H54 (cell line): ENCODE measurements at places on chromosomes 3 and 15.

DNA sequence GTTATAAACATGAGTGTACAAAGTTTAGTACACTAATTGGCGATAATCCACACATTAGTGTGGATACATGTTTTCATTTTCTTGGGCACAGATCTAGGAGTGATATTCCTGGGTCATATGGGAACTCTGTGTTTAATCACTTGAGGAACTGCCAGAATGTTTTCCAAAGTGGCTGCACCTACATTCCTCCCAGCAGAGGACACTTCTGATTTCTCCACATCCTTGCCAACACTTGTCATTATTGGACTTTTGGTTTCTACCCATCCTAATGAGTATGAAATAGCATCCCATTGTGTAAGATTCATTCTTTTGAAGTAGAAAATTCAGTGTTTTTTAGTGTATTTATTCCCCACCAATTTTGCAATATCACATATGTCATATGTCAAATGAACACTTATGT is 53.6 kb downstream of the CFAP92 start:
- no peak for DNase-seq

DNA sequence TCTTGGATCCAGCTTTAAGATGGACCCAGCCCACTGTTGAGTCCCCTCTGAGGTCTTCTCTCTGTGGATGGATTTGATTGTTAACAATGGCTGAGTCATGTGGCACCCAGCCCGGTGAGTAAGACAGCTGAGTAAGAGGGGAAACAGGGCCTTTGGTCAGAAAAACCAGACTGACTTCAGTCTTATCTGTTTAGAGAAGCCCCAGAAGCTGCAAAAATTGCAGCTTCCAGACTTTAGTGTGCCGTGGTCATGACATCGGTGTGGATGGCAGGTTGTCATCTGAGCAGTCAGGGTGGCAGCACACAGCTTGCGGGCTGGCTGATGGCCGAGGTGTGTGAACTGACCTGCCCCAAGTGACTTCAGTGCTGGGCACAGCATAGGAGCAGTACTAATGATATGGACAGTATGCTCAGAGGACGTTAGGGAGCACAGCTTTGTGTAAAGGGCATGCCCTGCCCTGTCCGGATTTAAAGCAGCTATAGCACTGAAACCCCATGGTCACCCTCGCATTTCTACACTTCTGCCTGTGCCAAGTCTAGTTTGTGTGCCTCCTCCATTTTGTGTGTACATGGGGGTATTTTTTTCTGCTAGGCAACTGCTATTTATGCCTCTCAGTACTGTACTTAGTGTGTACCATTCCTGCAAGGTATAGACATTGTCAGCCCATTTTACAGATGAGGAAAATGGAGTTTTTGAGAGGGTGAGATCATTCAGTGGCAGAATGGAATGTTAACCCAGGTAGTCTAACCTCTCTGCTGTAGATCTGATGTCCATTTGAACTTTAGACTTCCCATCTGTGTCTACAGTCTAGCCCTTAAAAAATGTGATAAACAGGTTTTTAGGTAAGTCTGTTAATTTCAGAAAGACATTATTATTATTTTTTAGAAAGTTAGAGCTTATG is 44.4 kb downstream of the FLNB start:
- no peak for DNase-seq

- DNase-seq: no peak
Observed at GRCh38 chr3:13770170-13771169, 109.4 kb downstream of the WNT7A start.

DNA sequence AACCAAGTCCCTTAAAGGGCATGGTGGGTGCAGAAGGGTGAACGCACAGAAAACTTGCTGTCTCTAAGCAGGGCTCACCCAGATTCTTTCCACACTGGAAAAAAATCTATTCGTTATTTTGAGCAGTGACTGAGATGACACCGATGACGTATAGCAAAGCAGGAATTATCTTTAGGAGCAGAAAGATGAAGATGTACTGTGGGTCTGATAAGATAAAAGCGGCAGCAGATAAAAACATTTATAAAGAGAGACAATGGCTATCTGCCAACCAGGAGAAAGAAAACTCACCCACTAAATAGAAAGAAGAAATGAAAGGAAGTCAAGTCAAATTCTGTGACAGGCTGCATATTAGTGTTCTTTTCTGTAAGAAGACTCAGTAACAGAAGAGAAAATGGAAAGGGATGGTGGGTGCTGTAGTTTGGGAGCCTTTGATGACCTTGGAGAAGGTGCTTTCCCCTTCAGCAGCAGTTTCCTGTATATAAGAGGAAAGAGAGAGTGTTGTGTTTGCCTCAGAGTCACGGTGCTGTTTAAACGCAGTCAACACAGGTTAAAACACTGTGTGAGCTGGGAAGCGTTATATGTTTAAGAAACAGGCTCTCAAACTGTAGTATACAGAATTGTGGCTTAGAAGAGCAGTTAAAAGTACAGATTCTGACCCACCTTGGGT is 111.6 kb downstream of the AQP9 start:
- no peak for DNase-seq

- DNase-seq: no peak
Observed at GRCh38 chr3:13115576-13115910, 42.3 kb upstream of the IQSEC1 start.

- no peak for DNase-seq
Observed at GRCh38 chr15:68589783-68590710, 11.3 kb downstream of the CORO2B start.

GRCh38 chr3:178419071-178419470 is 117.2 kb upstream of the KCNMB2 start:
- no peak for DNase-seq

DNA sequence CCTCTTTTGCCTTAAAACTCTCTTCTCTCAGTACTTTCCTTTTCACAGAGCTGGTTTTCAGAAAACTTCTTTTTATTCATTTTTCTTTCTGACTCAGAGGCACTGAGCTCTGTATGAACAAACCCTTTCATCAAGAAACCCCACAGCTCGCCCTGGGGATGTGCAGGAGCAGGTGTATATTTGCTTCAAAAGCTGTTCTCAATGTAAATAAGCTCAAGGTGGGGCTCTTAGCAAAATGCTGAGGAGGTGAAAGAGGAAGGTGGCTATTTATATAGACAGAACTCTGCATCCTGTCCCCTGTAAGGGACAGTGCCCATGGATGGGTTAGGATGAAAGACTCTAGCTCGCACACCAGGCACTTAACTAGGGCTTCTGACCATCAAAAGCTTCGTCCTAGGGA is 302.0 kb downstream of the WDR72 start:
- DNase-seq: no peak

GRCh38 chr3:4067893-4068292 is 235.3 kb upstream of the SETMAR start:
- DNase-seq: no peak

GRCh38 chr15:84681831-84682230 is 23.8 kb upstream of the NMB start:
- DNase-seq: no peak

GRCh38 chr15:70077188-70078147 is 20.2 kb downstream of the TLE3 start:
- no peak for DNase-seq

GRCh38 chr3:9254764-9255163 is 5.3 kb upstream of the SRGAP3 start:
- no peak for DNase-seq

- DNase-seq: no peak
Observed at GRCh38 chr3:128068156-128068620, 16.0 kb downstream of the SEC61A1 start.

GRCh38 chr3:126380011-126380768 is 14.5 kb upstream of the CFAP100 start:
- DNase-seq: no peak

DNA sequence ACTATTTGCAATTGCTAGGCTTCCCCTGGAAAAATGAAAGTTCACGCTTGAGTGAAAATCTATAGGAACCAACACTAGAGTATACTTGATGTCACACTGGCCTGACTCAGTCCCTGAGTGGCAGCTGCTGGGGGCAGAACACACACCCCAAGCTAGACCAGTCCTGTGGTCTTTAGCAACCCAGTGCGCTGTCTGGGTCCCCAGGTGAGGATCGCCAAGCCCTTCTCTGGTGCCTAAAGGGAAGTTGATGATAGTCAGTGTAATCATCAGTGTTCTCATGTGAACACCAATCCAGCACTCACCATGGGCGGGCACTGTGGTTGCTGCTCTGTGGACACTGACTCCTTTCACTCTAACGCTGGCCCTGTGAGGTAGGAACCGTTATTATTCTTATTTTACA is 11.2 kb downstream of the ALDH1A3 start:
- DNase-seq: no peak

- DNase-seq: no peak
Observed at GRCh38 chr3:5739949-5740348, 552.4 kb downstream of the EDEM1 start.

DNA sequence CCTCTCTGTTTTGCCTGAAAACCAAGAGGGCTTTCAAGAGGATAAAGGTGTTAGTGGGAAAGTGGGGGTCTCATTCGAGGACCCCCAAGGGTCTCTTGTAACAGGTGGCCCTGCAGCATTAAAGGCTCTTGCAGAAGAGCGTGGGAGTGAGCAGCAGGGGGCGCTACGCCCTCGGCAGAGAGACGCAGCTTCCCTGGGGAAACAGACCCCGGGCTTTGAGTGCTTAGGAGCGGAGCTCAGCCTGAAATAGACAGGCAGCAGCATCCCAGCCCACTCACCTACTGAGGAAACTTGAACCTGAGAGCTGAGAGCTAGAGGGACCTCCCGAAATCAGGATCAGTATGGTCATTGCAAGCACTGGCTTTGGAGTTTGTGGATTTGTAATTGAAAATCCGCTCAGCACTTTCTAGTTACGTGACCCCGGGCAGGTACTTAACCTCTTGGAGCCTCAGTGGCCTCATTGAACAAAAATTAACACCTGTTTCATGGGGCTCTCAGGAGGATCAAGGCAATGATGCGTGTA is 25.7 kb downstream of the RPLP1 start:
- no peak for DNase-seq

- DNase-seq: no peak
Observed at GRCh38 chr15:56411122-56411749, 46.0 kb downstream of the TEX9 start.

DNA sequence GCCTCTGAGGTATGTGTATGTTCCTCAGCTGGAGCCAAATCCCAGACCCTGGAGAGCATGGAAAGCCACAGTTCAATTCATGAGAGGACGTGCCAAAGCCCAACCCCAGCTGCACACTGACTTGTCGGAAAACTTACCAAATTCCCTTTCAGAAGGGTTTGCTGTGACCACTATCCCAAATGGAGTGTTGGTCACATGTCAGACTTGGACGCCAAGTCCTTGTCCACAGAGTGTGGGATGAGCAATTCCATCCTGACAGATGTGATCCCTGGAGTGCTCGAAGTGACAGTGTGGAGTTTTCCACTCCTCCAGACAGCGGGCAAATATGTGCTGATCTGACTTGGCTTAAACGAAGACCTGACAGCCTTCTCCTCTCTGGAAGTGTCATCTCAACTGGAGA is 71.2 kb downstream of the RORA start:
- DNase-seq: no peak

- no peak for DNase-seq
Observed at GRCh38 chr15:89556413-89557262, 18.6 kb upstream of the TICRR start.

GRCh38 chr3:5251196-5251583 is 63.7 kb downstream of the EDEM1 start:
- no peak for DNase-seq

GRCh38 chr3:114572364-114573062 is 278.7 kb downstream of the TIGIT start:
- no peak for DNase-seq

- no peak for DNase-seq
Observed at GRCh38 chr3:135860761-135861160, 104.8 kb upstream of the PPP2R3A start.

DNA sequence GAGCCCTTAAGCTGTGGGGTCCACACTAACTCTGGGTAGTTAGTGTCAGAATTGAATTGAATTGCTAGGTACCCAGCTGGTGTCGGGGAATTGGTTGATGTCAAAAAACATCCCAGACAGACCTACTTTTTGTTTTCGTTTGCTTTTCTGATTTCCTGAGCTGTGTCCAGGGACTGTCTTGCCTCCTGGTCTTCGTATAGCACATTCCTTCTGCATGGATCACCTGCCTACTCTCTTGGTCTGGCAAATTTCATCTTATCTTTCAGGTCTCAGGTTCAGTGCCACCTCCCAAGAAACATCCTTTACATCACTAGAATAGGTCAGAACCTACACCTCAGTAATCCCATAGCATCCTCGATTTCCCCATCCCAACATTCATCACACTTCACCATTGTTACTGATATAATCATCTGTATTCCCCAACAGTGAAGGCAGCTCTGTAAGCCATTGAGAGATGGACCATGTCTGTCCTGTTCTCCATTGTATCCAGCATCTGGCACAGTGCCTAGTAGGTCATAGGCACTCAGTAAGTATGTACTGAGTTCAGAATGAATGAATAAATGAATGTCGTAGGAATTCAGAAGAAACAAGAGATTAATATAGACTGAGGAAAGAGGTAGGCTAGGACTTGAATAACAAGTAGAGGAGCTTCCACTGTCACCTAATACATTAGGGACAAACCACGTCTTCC is 81.2 kb downstream of the ANP32A start:
- DNase-seq: no peak

GRCh38 chr3:16190704-16191103 is 16.2 kb downstream of the GALNT15 start:
- no peak for DNase-seq

- no peak for DNase-seq
Observed at GRCh38 chr3:53181024-53181371, 20.0 kb downstream of the PRKCD start.

GRCh38 chr3:31188112-31188511 is 293.7 kb upstream of the GADL1 start:
- no peak for DNase-seq

DNA sequence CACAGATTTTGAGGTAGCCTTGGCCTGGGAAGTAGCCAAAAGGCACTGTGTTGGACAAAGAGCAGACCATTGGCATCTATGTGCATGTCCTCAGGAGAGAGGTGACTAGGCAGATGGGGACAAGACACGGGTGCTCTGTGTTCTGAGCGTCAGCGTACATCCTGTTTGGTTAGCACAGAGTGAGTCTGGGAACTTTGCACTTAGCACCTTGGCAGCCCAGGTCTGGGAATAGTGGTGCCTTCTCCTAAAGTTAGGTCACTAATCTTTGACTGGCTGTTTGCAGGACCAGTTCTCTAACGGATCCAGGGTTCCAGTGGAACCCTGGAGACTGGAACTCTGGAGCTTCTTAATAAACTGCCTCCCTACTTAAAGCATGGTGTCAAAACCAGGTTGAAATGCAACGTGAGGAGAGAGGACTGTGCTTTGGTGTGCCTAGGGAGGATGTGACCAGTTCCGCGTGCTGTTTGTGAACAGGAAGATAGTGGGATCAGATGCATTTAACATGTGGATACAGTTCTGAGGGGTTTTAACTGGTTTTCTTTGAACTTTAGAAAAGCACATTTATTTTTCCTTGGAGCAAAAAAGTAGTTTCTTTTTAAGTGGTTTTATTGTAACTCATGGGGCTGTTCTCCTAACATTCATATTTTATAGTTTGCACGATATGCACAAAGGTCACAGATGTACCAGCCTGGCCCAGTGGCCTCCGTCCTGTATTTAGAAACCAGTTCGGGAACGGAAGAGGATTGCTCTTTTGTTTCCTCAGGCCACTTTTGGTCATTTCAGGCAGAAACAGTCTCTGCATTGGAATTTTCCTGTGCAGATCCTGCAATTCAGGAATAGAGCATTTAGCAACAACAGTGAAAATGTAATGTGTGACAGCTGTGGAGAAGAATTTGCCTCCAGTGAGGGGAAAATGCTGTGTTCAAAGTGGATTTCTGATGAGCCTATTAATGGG is 48.8 kb downstream of the ABHD2 start:
- no peak for DNase-seq
